ENCODE measurements at places on chromosomes 7 and 10.

DNA sequence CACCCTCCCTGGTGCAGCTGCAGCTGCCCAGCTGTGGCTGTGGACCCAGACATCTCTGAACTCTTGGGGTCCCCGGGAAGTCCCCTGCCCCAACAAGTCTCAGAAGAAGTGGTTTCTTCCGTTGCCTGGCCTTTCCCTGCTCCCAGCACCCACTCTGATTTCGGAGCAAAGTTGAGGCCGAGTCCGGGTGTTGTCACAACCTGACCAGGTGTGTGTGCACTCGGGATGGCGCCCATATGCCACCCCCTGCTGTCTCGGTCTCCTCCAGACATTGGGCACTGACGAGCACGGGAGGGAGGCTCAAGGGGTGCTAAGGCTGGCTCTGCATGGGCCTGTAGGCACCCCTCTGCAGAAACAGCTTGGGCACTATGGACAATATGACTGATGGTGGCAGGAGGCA lies 1055.3 kb downstream of the REEP3 start:
- DNase-seq, result no peak

GRCh38 chr7:47539398-47540052 lies 42.4 kb downstream of the TNS3 start:
- no peak for DNase-seq

DNA sequence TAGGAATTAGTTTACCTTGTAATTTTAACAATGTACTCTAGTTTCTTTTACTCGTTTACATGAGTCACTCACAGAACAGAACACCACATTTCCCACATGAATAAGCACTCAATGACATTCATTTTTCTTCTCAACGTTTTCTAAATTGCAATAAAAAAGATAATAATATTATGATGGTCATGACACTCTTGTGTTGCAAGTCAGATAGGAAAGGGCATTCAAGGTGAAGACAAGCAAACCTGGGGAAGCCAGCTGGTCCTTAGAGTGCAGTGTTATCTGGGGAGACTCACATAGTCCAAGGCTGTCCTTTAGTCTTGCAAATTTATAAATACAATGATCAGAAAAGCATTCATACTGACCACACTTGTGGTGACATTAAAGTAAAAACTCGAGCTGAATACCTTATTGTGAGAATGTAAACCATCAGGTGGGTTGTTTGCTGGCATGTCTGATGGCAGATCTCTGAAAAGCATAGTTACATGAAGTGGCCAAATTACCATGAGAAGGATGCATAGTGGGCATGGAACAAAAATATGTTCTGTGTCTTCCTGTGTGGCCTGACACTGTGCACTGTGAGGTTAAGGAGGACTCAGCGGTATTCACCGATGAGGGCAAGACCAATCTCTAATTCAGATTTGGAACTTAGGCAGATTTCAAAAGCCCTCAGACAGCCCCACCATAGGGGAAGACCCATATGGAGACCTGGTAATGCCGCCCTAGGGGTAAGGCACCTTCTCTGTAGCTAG lies 158.9 kb upstream of the ASAH2 start:
- DNase-seq, result no peak

GRCh38 chr10:117320050-117320665 lies 55.1 kb downstream of the PDZD8 start:
- DNase-seq, result no peak

DNA sequence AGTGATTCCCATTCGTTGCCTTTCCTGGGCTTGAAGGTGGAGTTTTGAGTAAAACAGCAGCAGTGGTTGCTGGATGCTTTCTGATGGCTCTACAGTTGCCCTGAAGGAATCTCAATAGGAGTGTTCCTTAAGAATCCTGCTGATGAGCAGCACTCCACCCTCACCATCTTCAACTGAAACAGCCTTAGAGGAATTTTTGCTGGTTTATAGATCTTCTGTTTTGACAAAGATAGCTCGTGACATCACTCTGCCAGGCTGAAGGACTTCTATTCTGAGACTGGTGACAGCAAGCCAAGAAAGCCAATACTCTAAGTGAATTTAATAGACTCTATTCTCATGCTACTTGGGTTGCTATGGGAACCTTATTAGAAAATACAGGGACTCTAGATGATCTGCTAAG lies 1014.7 kb downstream of the NRG3 start:
- no peak for DNase-seq

DNA sequence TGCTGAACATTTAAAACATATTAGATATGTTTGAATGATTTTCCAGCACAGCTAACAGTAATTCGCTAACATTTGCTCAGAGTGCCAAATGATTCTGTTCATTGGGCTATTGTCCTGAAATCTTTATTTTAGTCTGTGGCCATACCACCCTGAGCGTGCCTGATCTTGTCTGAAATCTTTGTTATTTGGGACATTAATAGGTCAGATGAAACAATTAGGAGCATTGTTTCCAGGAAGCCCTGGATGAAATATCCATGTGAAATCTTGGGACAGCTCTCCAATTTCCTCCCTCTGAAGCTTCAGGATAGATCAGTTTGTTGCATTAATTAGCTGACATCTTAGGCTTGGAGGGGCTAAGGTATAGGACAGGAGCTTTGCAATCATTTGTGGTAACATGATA lies 512.0 kb downstream of the KIF20B start:
- no peak for DNase-seq

GRCh38 chr7:135910393-135911036 lies 66.6 kb downstream of the MTPN start:
- DNase-seq, result no peak

DNA sequence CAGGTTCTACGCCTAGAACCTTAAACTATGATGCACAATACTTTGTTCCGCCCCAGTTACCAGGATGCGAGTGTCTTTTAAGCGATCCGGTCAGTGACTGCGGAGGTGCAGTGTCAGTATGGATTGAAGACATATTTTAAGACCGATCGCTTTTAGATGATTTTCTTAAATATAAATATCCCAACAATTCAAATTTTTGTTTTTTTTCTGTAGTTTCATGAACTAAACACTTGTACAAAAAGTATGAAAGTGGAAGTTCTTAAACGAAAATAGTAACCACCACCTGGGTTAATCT lies 835 bp downstream of the COMMD3 start:
- no peak for DNase-seq

DNA sequence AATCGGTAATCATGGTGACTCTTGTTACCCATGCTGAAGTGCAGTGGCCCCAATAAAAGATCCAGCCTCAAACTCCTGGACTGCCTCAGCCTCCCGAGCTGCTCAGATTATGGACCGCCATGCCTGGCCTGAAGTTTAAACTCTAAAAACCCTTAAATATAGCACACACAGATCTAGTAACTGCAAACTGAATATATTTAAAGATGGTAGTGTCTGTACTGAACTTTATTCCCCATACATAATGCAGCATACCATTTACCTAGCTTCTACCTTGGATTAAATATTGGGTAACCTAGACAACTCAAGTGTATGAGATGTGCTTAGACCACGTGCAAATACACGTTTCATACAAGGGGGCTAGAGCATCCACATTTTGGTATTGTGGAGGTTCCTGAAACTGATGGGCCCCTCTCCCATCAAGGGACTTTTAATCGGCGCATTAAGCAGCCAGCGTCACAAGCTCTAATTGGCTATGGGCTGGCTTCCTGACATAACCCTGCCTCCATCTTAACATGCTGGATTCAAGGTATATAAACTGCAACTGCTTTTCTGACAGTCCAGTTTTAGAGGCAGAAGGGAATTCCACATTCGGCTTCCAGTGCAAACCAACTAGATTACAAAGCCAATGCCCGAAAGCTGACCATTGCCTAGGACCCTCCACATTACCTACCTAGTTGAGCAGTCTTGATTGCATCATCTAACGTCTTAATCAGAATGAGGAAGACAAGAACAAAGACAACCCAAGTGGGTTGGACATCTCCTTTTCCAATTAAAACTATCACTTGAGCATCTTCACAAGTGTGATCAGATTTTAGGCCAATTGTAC lies 13.0 kb downstream of the HNRNPA2B1 start:
- DNase-seq, result no peak

GRCh38 chr7:127415060-127415742 lies 22.7 kb upstream of the ZNF800 start:
- no peak for DNase-seq

DNA sequence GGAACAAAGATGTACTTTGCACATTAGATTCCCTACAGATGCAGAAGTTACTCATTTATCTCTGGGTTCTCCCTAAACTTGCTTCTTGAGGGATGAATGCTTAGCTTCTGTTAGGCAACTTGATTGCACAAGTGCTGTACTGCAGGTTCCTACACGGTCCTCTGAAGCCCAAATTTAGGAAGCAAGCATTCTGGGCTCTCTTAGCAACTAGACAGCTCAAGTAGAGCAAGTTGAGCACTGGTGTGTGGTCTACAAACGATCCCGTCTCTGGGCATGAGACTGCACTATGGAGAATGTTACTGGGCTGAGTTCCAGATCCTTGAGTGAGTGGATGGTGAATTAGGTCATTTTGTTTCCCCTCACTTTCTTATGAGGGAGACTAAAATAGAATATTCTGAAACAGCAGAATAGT lies 14.3 kb downstream of the SEMA3D start:
- DNase-seq, result no peak

DNA sequence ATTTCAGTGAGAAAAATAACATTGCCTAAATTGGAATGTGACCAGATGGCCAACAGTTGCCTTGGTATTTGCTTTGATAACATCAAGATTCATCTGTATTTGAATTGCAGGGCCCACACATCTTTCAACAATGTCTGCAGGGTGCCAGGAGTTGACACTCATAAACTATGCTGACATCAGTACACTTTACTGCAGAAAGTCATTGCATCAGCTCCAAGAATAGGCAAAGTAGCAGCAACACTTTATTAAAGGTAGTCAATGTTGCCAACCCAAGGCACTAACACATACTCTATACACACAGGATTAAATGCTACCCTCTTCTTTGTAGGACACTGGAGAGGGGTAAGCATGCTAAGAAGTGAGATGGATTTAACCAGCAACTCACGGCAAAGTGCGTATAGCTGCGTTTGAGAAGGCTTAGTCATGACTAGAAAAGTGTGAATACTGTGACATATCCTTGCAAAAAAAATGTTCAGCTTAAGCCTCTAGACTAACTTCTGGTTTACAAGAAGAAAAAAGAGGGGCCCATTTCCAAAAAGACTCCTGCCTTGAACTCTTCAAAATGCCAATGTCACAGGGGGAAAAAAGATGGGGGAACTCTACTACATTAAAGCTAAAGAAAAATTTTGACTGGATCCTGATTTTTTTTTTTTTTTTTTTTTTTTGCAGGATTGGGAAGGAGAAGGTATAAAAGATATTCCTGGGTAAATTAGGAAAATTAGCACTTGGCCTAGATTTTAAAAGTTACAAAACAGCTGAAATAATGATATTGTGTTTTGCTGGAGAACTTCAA lies 2.2 kb downstream of the BBIP1 start:
- no peak for DNase-seq

DNA sequence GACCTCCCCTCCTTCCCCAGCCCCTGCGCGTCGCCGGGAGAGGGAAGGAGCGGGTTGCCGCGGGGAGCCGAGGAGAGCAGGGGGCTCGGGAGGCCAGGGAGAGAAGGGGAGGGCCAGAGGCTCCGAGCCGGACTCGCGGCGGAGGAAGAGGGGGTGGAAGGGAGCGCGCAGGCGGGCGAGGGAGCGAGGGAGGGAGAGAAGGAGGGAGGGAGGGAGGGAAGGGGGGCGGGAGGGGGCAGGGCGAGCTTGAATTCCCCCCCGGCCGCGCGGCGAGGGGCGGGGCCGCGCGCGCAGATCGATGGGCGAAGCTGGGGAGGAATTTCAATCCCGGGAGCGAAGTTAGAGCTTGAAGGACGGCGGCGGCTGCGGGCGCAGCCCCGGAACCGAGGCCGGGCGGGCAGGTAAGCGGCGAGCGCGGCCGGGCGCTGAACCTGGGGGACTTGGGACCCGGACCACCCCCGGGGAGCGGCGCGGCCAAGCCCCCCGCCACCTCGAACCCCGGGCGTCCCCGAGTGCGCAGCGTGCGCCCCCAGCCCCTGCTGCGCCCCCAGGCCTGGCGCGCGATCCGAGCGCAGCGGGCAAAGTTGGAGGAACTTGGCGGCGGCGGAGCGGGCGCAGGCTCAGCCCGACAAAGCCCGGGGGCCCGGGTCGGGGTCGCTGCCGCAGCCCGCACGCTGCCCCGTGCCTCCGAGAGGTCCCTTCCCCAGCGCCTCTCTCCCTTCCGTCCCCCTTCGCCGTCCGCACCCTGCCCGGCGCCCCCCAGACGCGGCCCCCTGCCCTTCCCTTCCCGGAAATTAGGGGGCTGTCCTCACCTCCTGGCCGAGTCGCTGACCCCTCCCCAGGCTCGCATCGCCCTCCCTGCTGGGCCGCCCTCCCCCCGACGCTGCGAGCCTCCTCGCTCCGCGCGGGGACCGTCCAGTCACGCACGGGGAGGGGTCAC lies at the start of gene ELFN1:
Gene ELFN1 (plus strand): TSS at position 324 of the 940 bp plus-strand sequence. CDS start 74,320 bp downstream, outside the sequence.
- DNase-seq, result no peak

Data from GM18507 (cell line).